ENCODE measurements at places on chromosomes 11 and 22. TPM values are rescaled to one million over a fixed set of nuclear protein-coding genes. Genes with fewer than 3 reads are reported as not detected.

DNA sequence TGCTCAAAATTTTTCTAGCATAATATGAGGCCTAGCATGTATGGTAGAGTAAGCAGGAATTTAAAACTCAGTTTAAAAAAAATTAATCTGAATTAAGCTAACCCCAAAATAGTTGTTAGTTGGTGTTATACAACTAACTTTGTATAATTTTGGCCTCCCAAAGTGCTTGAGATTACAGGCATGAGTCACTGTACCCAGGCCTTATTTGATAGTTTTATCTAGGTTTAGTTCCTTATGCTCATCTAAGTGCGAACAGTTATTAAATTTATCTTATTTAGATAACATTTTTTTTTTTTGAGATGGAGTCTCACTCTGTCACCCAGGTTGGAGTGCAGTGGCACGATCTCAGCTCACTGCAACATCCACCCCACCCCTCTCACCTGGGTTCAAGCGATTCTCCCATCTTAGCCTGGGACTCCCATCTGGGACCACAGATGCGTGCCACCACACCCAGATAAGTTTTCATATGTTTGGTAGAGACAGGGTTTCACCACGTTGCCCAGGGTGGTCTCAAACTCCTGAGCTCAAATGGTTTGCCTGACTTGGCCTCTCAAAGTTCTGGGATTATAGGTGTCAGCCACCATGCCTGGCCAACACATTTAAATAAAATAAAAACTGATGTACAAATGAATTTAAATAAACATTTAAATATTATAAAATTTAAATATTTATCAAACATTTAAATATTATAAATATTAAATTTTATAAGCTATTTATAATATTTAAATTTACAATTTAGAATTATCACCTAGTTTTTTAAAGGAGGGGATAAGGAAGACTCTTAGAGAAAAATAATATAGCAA, 7.5 kb downstream of the IL18 start:
- no peak for DNase-seq

The SCGB1D2 gene
- total RNA-seq, result not detected

DNA sequence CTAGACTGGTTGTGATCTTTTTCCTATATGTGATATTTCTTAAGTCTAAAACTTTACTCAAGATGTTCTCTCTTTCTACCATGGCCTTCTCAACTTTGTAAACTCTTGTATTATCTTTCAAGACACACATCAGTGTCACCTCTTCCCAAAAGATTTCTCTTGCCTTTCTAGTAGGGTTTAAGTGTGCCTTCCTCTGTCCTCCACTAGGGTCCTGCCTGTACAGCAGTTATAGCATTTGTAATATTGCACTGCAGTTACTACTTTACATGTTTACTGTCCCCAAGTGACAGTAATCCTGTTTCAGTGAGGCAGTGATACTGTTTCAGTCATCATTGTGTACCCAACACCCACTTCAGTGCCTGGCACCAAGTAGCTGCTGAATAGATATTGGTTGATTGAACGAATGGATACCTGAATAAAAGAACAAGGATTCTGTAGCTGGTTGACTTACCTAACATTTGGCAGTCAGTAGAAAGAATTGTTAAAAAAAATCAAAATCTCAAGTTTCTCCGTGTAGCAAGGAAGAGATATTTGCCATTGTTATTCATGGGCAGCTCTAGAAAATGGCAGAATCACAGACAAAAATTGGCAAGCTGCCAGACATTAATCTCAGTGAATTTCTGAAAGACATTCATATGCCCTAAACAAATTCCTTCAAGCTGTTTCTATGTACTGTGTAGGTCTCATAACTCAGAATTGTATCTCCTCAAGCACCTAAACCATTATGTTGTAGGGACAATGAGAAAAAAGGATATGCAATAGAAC, 79.4 kb downstream of the RBMXL2 start:
- no peak for DNase-seq

GRCh38 chr11:10366568-10367331, 61.9 kb downstream of the ADM start:
- DNase-seq, result peak; percentile 88

DNA sequence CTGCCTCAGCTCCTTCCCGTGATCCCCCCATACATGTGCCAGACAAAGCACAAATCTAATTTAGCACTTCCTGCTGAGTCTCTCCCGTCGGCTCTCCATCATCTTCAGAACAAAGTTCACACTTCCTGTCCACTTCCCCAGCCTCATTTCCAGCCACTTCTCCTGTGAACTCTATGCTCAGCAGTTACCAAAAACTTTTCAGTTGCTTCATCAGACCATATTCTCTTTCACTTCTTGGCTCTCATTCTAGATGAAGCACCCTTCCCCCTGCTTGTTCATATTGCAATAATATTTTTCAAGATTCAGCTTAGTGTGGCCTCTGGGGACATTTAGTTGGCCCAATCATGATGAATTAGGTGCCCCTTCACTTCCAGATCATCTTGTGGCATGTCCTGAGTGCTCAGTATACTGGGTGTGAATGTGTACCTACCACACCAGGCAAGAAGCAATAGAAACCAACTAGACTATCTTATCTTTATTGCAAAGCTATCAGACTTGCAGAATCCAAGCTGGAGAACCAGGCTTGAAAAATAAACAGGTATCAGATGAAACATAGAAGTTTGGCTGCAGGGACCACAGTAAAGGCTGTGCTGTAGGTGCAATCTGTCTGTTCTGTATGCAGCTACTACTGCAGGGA, 115.8 kb downstream of the NXPE2 start:
- DNase-seq, result no peak

DNA sequence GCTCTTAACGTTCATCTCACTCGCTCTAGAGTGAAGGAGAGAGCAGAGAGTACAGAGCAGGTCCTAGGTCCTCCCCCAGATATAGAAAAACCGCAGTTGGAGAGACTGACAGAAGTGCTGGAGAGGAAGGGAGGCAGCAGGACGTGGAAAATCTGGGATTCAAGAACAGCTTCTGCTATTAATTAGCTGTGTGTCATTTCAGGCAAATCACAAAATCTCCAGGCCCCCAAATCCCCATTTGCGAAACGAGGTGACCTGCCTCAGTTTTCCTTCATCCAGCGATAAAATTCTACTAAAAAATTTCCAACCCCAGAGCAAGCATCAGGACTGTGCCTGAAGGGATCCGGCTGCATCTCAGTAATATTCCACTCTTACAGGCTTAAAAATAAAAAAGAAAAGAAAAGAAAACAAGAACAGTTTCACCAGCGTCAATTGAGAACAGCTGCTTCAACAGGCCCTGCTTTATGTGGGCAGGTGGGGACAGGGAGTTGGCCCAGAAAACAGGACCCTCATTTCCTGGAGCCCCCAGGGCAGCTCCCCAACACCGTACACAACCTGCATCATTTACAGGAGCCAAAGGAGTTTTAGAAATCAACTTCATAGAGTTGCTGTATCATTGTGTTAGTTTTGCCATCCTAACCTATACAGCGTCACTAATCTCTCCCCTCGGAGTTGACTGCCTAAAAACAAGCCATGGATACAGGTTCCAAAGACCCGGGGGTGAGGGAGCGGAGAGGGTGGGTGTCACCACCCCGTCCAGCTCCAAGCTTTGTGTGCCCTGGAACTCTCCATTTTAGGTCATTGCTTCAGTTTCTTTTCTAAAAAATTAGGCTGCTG, 2.3 kb upstream of the MALAT1 start:
- peak; percentile 82 for DNase-seq

DNA sequence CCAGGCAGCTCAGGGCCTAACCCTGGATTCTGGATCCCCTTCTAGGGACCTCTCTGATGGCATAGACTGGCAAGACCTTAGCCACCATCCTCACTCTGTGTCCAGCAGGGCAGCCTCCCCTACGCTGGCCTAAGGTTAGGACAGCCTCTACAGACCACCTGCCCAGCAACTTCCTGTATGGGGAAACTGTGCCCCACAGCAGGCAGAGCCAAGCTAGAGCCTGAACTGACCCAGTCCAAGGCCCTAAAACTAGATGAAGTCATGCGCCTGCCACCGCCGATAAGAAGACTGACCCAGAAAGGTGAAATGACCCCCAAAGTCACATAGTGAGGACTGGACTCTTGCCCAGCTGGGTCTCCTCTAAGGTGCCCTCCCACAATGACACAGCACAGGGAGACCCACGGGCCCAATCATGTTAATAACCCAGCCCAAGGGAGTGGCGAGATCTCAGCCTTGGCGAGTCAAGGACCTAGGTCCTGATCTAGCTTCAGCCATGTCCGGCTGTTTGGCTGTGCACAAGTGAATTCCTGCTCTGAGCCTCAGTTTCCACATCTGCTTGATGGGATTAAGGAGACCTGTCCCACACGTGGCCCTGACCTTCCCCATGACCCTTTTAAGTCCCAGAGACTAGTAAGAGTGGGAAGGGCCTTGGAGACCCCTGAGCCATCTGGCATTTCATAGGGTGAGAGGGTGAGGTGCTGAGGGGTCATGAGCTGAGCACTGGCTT, 17.6 kb downstream of the STARD10 start:
- DNase-seq, result no peak

DNA sequence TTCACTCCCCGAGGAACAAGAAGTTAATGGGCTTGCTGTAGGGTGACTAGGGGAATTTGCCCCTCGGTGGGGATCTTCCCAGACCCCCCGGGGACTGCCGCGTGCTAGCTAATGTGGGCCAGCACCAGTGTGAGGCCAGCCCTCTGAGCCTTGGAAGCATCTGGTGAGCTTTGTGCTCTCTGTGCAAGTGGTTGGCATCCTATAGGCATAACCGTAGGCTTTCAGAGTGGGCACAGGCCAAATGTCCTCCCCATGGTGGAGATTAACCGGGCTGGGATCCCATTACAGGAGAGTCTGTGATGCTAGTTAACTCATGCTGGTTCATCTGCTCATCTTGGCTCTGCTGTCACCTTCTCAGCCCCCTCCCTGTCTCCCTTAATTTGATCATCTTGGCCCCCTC, 125.7 kb downstream of the TRIM29 start:
- DNase-seq, result no peak

The ANAPC15 gene
- 52.1 TPM for total RNA-seq
